G401 (cell line): ENCODE measurements at places on chromosomes 5 and 9. TPM values are rescaled to one million over a fixed set of nuclear protein-coding genes. Genes with fewer than 3 reads are reported as not detected.

CTSV gene
- 8.2 and 18.6 TPM in 2 replicates for total RNA-seq

VCAN gene
- 11.9 and 27.1 TPM in 2 replicates for total RNA-seq

TICAM2 gene
- total RNA-seq, result not detected in 2 replicates

SLC22A4 gene
- 0.31 TPM in 1 of 2 replicates, not detected in the other for total RNA-seq

ANGPTL2 gene
- total RNA-seq, result 10.3 and 24.4 TPM in 2 replicates

AFF4 gene
- 19.5 and 21.3 TPM in 2 replicates for total RNA-seq

PCDHA4 gene
- total RNA-seq, result 4.2 and 5.4 TPM in 2 replicates

DNA sequence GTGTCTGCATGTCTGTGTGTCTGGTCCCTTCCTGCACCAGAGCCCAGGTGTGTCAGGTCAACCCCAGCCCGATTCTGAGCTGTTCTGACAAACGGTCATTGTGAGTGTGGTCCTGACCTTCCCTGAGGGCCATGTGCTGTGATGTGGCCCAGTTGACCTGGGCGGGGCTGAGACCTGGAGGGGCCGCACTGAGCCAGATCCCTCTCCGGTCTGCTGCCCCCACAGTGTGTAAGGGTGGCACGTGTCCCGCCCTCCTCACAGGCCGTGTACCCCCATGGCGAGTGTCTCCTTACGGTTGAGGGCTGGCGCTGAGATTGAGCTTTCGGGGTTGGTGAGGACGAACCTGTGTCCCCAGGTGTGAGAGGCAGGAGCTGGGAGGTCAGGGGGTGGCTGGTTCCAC, 136.5 kb downstream of the MRPL36 start:
- DNase-seq, result no peak

- no peak for DNase-seq
These were observed 549.9 kb upstream of the KLF4 start for GRCh38 chr9:108039493-108039892.

GRCh38 chr9:38286766-38287165, 105.7 kb upstream of the ALDH1B1 start:
- no peak for DNase-seq

DNA sequence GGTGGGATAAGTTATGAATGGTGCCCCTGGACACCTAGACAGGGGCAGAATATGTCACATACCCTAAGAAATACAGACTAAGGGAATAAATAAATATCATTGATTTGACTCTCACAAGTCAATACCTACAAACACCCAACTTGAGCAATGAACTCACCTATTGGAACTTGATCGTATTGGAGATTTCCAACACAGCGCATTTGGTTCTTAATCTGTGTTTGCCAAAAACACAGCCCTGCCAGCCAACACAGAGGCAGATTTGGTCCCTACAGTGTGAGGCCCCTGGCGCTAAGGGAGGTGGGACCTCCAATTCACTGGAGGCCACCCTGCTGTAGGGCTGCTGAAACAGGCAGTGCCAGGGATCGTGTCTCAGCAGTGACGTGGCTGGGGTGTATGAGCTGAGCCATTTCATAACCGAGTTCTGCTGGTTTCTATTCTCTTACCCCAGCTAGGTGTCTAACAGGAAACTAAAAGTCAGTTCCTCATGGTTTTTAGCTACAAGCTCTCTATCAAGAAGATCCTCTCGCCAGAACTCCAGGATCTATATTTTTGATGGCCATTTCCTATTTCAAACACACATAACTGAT, 84.5 kb downstream of the SLC1A1 start:
- no peak for DNase-seq

- no peak for DNase-seq
These were observed 15.0 kb upstream of the SREK1 start for GRCh38 chr5:66129144-66129543.

- DNase-seq, result no peak
These were observed 3.8 kb upstream of the LHX2 start for GRCh38 chr9:124007565-124008302.

GRCh38 chr9:137167747-137168572, 1.9 kb downstream of the LRRC26 start:
- peak; percentile 51 for DNase-seq

GRCh38 chr5:135710045-135710675, 124.3 kb upstream of the SLC25A48 start:
- no peak for DNase-seq

DNA sequence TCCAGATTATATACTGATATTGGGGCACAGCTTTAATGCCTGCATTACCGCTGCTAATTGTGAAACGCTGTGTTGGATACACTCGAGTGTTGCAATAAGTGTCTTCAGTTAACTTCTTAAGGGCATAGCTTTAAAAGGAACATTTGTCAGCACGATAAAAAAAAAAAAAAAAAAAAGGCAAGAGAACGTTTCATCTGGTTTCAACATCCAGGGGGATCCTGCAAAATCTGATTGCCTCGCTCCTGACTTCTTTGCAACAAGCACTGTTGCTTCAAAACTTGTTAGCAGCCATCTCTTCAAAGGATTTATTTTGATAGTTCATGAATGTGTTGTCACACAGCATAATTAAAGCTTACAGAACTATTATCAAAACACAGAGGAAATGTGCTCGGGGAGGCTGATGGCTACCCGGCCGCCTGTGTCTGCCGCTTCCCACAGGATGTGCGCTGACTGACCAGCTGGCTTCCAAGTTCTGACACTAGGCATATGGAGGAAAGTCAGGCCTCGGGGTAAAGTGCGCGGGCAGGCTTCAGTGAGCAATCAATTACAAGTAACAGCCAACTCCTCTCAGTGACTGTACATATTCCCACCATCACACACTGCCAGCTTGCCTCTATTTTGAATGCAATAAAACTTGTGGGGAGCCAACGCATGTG, 77.7 kb downstream of the EBF1 start:
- DNase-seq, result peak; percentile 74

- no peak for DNase-seq
These were observed 264.0 kb downstream of the EPB41L4A start for GRCh38 chr5:112154940-112155686.

- DNase-seq, result peak; percentile 8
These were observed at the start of gene FRMPD1 for GRCh38 chr9:37650873-37651768. Gene FRMPD1 (plus strand): TSS chr9:37650954. CDS start chr9:37692642, 41,688 bp downstream.

GRCh38 chr5:141508440-141508797, 19.5 kb downstream of the PCDHGC5 start:
- no peak for DNase-seq

GRCh38 chr5:179533907-179534306, 16.4 kb upstream of the RUFY1 start:
- DNase-seq, result no peak

DNA sequence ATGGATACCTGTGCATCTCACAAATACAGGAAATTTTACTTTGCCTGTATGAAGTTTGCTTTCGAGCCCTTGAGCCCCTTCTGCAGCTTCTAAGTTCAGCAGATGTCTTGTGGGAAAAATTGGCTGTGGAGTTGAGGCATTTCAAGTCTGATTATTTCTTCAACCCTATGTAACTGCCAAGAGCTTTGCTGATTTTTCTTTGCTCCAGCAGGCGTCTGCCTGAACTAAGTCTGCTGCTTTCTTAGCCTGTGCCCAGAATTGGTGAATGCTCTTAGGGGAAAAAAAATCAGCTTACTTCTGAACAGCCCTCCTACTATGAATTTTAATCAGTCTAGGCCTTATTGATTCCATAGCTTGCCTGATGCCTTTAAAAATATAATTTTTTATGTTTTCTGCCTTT, 41.2 kb downstream of the RIC1 start:
- DNase-seq, result peak; percentile 28

GRCh38 chr5:154631141-154631540, 124.0 kb upstream of the LARP1 start:
- no peak for DNase-seq

DNA sequence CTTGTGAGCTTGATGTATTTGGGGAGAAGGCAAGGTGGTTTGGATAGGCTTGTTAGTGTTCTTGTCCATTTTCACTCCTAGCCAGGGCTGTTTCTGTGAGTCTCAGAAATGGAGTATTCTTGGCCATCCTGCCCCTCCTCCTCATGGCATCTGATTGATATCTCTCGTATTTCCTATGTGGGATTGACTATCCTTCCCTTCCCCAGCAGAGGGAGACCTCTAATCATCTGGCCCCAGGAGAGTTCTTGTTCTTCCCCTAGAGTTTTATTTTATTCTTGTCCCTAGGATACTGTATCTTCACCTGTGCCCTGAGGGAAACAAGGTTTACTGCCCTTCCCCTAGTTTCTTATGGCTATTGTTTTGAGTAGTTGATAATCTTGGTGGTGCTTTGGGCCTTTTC, 114.4 kb downstream of the VPS13A start:
- peak; percentile 6 for DNase-seq

DNA sequence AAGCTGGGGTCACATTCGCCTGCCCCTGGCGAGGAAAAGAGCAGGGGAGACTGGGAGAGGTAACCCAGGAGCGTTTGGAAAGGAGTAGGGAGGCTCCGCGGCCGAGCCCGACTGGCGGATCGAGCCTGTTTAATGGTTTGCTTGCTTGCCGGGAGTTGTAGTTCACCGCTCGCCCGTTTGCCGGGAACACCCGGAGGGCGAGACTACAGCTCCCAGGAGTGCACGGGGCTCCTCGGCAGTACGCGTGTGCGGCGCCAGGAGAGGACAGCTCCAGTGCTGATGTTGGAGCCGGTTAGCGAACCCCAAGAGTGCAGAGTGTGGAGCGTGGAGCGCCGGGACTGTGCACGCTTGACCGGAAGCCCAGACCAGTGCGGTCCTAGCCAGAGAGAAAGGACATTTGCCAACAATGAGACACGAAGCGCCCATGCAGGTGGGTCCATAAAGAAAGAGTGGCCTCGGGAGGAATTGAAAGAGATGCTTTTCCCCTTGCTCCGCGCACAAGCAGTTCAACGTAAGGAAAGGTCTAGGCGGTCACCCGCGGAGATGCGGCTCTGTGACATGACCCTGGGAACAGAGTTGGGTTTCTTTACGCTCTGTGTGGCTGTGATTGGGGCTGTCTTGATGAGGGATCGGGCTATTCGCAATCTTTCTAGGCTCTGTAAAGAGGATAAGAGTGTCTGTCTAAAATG, at the start of gene RAB3C:
Gene RAB3C, plus strand, starts transcription at position 273 of the 689 bp plus-strand sequence. Its CDS starts 134 bp downstream, at position 407.
- peak; percentile 98 for DNase-seq

GRCh38 chr5:41776435-41776834, 93.8 kb downstream of the OXCT1 start:
- DNase-seq, result no peak

DNA sequence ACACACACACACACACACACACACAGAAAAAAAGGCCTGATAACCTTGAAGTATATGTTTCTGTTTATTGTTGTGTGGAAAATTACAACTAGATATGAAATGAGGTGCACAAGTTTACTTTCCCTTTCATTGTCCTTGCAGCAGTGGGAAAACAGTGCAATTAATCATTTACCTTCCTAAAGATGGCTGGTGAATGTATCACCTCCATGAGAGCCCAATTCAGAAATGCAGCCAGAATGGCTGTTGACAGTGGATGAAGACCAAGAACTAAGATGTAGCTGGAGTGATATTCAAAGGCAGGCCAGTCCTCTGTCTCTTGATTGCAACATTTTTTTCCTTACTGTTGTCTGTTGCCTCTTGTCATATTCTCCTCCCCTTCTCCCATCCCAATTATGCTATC, 49.6 kb upstream of the EIF4EBP3 start:
- no peak for DNase-seq

DNA sequence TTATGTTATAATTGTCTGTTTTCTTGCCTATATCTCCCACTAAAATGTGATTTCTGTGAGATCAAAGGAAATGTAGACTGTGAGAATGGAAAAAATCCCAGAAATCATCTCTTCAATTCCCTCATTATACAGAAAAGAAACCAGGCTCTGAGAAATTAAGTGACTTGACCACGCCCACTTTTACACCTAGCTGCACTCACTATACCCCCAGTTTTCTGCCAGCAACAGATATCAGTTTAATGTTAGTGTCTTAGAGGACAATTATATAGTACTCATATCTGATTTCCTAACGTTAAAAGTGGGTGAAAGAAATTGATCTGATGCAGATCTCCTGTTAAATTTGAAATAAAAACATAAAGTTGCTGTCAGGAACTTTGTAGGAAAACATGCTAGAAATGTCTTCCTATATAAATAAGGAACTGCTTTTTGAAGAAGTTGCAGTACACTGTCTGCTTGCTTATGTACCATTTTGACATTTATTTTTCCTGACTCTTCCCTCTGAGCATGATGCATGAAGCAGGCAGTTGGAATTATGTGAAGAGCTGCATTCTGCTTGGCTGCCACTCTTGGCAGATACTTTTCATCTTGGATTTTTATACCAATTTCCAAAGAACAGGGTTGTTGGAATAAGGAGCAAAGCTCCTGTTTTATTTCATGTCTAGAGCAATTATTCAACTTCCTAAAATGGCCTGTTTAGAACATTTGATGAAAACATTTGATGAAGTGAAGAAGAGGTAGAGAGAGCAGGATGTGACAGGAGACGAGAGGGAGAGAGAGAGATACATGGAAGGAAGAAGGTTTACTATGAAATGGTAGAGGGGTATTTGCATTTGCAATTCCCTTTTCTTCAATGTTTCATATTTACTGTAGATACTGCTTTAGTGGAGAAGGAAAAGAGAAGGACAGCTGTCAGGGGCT, 57.3 kb upstream of the RICTOR start:
- no peak for DNase-seq

DNA sequence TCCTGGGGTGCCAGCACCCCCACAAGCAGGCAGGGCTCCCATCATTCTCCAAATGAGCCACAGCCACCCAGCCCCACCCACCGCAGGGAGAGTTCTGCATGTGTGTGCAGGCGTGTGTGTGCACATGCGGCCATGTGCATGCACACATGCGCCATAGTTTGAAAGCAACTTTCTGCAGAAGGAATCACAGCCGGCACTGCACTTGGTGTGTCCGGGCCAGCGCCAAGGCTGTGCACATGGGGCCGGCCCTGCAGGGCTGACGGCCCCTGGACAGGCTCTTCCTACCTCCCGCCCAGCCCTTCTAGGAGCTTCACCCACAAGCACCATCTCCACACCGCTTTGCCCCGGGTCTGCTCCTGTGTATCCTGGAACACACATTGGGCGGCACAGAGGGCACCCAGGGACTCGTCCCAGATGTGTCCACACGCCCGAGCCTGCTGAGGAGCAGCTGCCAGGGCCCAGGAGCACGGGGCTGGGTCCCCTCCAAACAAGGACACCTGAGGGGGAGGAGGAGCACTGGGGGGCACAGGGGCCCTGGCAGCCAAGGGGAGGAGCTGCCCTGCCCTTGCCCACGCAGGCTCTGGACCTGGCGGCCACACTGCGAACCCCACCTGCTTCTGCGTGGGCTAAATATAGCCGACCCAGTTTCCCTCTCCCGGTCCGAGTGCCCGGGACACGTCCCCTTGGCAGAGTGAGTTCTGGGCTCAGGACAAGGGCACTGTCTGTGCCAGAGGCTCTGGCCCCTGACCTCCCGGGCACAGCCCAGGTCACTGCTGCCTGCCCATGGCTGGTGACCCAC, 19.1 kb downstream of the TPPP start:
- DNase-seq, result peak; percentile 71

DNA sequence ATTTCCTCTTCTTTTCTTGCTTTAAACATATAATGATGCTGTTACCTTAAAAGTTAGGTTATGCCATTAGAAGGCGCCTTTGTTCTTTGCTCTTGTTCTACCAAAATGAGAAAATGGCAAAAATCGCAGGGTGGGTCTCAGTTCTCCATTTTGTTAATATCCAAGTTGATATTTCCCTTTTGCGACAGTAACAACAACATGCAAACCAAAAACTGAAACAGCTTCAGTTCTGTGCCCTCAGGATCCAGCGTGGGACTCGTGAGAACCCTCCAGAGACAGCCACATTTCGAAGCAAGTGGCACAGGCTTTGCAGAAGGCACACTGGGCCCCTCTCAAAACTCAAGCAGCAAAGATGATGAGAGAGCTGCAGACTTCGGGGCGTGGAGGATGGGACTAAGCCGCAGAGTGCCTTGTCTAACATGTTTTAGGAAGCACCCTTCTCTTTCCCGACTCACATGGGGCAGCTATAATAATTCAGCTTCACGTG, 33.0 kb upstream of the LCP2 start:
- no peak for DNase-seq

GRCh38 chr9:20023961-20024571, 235.2 kb upstream of the SLC24A2 start:
- no peak for DNase-seq
